ENCODE measurements at places on chromosomes 11 and 22.

GRCh38 chr11:69881467-69882269, 62.5 kb upstream of the FGF3 start:
- DNase-seq: no peak

GRCh38 chr11:8501836-8502235, 92.2 kb downstream of the STK33 start:
- no peak for DNase-seq

- DNase-seq: no peak
Measured at GRCh38 chr11:81705283-81705682, 1028.4 kb downstream of the FAM181B start.

- DNase-seq: no peak
Measured at GRCh38 chr11:9762531-9762930, 98.7 kb downstream of the SWAP70 start.

Data from stimulated activated CD4-positive, alpha-beta T cell treated with anti-CD3 and anti-CD28 coated beads, Interleukin-15, amount 100 ng/mL, for 1 hour (primary cell).